ENCODE measurements at places on chromosomes 13 and 19. TPM values are rescaled to one million over a fixed set of nuclear protein-coding genes. Genes with fewer than 3 reads are reported as not detected.
A peak's percentile ranks its signal among the peaks of the same experiment; 100 is the strongest.

The MTUS2 gene
- total RNA-seq = 0.05 TPM

GRCh38 chr19:10690341-10690781, 10.9 kb upstream of the QTRT1 start:
- no peak for DNase-seq

DNA sequence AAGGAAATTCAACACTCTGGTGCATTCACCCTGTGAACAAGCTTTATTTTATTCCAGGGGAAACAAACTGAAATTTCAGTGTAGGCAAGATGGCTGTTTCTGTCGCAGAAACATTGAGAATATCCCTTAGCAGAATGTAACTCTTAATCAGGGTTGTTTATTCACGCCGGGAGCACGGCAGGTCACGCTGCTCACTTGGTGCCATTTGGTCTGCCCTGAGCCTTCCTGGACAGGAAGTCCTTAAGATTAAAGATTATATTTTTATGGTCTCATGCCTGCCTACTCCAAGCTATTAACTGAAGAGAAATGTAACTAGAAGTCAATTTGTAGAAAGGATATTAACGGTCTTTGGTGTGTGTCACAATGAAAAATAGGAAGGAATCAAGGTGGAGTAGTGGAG, 185.3 kb upstream of the ARGLU1 start:
- DNase-seq = peak; percentile 75

DNA sequence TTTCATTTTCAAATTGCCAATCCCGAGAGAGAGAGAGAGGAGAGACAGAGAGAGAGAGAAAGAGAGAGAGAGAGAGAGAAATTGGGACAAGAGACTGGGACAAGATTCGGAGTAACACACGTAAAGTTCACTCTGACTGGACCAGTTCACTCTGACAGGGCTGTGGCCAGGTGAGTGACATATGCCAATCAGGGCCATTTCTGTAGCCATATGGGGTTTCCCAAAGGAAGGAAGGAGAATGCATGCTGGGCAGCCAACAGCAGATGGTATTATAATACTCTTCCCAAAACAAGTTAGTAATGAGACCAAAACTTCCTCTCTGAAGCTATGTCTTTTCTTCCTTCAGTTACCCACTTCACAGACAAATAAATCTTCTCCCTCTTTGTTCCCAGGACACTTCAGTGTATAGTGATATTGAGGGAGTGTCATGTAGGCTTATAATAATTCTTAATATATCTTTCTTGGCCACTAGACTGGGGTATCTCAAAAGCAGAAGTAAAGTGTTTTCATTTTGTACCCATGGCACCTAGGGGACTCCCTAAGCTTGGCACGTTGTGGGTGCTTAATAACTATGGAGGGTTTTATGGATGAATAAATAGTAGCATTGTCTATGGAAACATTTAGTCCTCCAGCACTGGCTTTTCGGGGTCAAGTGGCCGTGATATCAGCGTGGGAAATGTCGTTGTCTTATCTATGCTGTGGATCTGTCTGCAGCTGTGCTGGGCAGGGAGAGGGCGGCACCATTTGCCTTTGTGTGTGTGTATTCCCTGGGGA, 51.6 kb downstream of the SERP2 start:
- DNase-seq = peak; percentile 20

- DNase-seq = no peak
These were observed 36.1 kb upstream of the EIF3G start for GRCh38 chr19:10155839-10156238.

DNA sequence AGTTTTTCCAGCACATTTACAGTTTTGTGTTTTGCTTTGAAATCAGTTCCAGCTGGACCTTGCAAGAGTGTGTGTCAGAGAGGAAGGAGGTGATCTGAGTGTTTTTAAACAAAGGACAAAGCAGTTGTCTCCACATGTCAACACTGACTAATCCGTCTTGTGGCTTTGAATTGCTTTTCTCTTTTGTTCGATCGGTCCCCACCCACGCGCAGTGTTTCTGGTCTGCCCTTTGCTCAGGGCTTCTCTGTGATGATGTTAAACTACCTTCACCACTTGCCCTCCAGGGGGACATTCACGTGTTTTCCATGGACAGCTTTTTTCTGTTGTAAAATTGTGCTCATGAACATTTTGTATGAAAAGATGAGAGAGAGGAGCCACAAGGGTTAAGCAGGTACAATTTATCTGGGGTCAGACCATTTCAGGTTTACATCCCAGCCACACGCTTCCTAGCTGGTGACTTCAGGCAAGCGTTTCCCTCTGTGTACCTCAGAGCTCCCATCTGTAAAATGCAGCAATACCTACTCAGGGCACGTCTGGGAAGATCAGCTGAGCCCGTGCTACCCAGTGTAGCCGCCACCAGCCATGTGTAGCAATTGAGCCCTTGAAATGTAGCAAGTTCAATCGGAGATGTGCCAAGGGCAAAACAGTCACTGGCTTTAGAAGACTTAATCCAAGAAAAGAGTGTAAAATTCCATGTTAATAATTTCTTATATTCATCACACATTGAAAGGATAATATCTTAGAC, 13.5 kb upstream of the PLA2G4C start:
- DNase-seq = peak; percentile 96

DNA sequence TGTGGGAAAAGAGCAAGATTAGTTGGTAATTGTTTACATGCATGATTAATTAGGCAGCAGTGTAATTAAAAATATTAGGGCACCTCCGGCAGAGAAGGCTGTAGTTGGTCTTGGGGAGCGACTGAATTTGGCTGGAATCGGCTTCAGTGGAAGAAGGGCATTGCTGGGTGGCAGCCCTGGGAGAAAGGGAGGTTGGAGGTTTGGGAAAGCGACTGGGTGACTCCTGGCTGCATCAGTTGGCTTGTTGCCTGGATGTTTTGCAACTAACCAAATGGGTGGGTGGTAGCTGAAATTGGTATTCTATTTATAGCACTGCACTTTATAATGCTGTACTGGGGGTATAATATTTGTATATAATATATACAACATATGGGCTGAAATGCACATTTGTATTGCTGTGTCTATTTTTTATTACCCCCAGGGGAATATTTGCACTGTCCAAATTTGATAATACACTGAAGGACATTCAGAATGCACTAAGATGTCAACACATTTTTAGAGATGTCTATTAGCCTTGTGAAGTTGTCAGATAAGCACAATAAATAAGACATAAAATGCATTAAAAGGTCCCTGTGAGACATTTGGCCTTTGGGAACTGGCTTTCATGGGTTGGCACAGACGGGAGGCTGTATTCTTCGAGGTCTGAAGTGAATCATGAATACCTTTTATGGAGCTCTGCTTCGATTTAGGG, 1.7 kb downstream of the B3GLCT start:
- DNase-seq = no peak

DNA sequence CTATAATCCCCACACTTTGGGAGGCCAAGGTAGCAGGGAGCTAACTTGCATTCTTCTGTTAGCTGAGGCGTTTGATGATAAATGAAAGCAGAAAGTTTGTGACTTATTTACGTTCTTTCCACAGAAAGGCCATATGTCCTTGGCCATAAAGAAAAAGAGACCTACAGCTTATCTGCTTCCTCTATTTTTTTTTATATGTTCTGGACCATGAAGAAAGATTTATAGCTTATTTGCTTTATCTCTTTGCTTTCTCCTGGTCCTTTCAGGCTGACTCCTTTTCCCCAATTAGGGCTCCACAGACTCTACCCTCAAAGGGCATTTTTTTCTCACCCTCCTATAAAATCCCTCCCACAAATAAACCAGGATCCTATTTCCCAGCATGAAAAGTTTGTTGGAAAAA, 1.5 kb upstream of the ZNF616 start:
- no peak for DNase-seq

GRCh38 chr19:3784607-3785450, 1.4 kb downstream of the MATK start:
- no peak for DNase-seq

GRCh38 chr13:113627136-113627535, 30.9 kb downstream of the ATP4B start:
- DNase-seq = no peak

DNA sequence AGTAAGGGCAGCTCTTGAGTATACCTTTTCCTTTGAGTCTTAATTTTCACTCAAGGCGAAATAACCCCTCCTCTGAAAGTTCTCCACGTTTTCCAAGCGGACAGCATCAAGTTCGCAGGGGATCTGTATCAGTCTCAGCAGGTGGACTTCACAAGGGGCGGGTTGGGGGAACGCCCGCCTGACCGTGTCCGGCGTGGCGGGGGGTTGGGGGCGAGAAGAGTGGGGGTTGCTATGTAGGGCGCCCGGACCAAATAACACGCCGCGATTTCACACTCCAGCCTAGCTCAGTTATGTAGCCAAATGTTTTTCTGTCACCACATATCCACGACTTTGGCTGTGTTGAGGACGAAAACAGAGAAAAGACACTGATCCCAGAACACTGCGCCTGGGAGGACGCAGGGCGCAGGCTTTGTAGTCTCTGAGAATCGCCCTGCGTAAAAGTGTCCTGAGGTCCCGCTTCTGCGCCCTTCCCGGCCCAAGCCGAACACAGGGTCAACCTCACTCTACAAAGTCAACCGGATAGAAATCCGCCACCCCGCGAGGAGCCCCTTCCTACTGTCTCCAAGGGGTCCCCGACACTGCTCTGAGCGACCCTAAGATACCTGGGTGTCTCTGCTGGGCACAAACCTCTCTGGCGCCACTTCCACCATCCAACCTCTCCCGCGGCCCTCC, 524 bp downstream of the RUBCNL start:
- DNase-seq = no peak

DNA sequence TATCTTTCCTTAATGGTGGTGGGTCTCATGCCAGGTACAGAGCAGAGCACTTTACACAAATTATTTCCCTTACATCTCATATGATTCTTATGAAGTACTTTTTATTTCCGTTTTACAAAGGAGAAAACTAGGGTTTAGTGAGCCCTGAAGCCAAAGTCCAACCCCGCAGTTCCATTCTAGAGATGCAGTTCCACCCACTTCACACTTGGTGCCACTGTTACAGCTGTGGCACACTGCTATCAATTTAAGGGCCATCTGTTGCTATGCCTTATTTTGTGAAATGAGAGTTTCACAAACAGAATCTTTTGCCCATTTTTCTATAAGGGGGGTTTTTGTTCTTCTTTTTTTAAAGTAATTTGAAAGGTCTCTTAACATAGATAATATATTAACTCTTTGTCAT, 12.9 kb downstream of the MIPEP start:
- no peak for DNase-seq

GRCh38 chr13:89401264-89401675, 1730.1 kb downstream of the SLITRK5 start:
- DNase-seq = peak; percentile 63

DNA sequence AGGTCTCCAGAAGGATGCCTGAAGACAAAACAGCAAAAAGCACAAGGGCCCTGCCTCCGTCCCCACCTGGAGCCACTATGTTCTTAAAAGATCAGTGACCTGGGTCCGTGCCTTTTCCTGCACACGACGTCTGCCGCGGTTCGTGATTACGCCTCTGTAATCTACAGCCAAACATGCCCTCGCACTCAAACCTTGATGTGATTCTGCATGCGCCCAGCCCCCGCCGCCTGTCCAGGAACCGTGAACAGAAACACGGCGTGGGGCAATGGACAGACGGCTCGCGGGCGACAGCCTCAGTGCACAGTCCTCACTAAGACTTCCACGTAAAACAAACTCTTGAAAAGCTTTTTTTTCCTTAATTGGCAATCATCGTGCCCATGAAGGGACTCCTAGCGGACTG, 15.5 kb downstream of the C13orf46 start:
- DNase-seq = no peak

GRCh38 chr13:98097749-98098148, 45.1 kb upstream of the FARP1 start:
- no peak for DNase-seq

DNA sequence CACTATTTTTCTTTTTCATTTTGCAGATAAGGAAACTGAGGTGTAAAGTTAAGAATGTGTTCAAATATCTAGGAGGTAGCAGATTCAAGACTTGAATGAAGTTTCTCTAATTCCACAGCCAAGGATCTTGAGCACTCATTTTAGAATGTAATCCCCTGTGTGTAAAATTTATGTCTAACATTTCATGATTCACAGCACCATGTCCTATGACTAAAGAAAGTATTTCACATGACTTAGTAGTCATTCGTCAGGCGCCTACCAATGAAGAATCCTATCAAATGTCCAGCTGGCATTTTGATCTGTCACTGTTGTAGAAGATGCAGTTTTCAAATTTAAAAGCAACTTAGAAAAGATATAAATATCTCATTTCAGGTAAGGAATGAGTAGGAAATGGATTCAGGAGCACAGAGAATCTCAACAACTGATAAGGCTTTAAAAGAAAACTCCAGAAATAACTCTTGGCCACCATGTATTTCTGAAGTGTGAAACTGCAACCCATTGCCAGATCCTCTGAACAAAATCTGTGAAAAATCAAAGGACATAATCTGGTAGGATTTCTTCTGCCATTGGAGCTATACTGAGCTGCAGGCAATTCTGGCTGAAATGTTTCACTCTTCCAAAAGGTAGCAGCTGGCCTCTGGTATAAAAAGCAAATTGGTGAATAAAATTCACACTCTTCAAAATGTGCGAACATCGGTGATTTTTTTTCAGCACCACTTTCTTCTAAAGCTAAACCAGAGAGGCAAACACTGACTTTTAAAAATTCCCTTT, 92.2 kb downstream of the DCLK1 start:
- DNase-seq = no peak

DNA sequence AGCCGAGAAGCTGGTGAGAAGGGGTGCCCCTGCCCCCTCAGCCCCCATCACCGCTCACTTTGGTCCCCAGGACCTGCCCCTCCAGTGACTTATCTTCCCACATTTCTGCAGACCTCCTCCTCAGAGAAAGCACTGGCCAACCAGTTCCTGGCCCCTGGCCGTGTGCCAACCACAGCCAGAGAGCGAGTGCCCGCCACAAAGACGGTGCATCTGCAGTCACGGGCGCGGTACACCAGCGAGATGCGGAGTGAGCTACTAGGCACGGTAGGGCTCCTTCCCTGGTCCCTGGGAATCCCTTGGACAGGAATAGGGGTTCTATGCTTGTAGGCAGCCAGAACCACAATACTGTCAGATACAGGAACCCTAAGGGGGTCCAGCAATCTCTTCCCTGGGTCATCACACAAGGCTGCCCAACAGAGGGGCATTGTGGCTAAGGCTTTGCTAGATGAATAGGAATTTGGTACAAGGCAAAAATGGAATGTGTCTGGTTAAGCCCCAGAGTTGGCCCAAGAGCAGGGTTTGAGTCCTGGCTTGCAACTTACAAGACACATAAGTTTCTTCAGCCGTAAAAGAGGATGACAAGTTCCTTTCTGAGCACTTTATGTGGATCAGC, 1.0 kb downstream of the USE1 start:
- DNase-seq = no peak

DNA sequence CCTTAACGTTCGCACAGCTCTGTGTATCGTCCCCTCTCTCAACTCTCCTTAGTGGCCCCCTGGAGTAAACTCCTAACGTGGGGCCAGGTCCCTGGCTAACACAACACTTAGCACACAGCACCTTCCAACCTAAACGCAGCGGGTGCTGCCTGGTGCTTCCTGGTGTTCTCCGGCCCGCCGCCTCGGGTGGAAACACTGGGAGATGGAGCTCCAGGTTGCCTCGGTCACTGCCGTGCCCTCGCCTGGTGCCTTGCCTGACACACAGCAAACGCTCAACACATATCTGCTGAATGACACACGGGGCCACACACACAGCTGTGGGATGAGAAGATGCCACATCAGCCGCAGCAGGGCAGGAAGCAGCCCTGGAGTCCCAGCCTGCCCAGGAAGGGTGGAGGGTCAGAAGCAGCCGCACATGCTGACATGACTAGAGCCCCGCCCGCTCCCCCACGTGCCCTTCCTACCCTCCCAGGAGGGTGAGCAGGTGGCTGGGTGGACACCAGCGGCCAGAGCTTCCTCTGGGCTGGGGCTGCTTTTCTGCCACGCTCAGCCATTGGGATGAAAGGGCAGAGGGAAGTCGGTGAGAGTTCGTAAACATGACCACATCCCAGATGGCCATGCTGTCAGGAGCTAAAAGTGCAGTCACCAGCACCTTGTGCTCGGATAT, 6.6 kb downstream of the PEPD start:
- no peak for DNase-seq

Data from endothelial cell of umbilical vein (primary cell).